SHP77 treated with DMSO at 0.1 percent for 48 hours (cell line): ENCODE measurements at places on chromosomes 6 and 20.

DNA sequence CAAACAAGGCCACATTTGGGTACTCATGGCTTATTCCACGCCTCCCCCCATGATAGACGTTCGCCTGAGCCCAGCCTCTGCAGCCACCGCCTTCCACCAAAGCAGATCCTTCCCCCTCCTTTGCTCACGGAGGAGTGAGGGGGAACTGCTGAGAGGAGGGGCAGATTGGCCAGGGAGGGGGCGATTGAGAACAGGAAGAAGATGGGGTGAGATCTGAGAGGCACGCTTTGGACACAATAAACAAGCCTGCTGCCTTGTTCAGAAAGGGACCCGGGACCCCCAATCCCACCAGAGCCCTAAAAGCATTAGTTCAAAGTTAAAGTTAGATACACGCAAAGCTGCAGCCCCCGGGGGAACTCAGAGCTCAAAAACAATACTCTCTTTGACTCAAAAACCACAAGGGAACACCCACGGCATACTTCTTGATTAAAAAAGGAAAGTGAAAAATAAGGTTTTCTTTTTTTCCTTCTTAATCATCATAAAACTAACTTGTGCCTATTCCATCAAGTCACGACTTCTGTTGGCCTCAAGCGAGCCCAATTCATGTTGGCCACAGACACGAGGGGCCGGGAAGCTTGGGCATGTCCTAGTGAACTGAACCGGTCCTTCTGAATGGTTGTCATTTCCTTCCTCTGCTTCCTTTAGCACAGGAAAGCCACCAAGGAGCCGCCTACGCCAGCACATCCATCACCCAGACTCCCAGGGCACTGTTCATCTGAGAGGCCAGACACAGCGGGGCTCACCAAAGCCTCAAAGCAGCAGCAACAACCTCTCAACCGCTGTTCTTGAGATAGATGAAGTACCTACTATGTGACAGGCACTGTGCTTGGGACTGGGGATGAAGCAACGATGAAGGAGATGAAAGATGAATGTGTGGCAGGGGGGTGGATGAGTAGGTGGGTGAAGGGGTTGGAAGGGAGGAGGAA, 44.7 kb downstream of the NFATC2 start:
- no peak for DNase-seq

DNA sequence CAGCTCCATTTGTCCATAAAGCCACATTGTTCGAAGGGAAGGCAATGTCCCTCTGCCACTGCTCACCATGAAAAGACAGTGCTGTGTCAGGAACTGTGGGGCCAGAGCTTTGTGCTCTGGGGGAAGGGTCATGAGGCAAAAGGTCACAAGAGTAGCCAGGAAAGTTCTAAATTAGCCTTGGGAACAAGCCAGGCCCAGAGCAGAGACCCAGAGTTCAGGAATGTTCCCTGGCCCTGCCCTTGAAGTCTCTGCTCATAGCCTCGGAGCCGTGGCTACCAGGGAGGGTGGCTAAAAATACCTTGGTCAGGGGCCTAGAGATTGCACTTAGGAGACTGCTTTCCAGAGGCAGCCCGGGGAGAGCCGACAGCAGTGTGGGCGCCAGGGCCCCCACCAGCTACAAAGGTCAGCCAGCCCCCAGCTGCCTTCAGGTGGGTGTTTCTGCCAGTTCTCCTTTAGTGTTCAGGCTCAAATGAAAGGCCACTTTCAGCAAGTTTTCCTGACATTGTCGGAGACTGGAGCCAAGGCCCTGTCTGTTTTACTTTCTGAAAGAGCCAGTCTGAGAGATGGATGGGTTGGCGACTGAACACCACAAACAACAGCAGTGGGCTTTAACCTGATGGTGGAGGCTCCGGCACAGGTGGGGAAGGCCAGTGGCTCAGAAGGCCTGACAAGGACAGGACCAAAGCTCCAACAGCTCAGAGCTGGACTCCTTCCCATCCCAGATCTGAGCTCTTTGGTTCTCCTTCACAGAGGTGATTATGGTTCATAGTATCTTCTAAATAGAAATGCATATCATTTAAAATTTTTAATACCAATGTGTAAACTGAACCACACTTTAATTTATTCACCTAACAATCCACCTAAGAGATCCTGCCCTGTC, 76.2 kb downstream of the CDH26 start:
- no peak for DNase-seq

DNA sequence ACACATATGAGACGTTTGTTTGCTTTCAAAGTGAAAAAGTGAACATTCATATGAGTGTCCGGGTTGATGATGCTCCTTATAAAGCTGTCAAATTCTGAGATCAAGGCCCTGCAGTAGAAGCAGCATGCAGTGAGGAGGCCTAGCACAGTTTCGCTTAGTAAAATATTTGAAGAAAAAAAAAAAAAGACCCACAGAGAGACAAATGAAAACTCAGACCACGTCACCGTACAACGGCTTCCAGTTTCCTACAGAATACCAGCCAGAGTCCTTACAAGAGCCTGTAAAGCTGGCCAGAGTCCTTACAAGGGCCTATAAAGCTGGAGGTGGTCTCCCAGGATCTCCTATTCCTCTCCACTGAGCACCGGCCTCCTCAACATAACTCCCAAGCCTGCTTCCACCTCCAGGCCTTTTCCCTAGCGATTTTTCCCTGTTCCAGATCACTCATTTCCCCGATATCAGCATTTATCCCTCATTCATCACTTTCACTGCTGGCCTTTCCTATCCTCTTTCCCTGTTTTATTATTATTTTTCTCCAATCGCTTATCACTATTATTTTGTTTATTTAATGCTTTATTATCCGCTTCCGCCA, 1.5 kb upstream of the HMGN4 start:
- DNase-seq: peak; percentile 46

DNA sequence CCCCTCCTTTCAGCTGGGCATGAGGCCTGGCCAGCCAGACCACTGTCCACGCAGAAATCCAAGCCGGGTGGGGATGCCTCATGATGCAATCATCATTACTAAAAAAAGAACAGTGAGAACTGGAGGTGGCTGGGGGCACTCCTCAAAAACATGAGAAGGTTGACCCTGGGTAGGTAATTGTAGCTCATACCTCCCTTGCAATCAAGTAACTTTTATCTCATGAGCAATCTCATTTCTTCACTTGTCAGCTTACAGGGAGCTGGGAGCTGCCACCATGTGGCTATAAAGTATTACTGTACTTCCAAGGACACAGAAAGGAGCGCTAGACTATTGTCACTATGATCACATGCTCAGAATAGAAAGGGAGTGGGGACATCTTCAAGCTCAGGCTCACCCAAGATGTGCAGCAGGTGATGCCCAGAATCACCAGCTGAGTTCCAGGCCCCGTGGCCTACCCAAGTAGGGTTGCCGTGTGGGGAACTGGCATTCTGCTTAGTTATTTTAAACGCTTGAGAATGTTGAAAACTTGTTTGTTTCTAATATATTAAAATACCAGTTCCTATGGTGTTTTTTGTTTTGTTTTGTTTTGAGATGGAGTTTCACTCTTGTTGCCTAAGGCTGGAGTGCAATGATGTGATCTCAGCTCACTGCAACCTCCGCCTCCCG, 3.0 kb upstream of the CDH26 start:
- DNase-seq: peak; percentile 67

GRCh38 chr6:75208298-75209183, 2.7 kb upstream of the COL12A1 start:
- DNase-seq: peak; percentile 22

DNA sequence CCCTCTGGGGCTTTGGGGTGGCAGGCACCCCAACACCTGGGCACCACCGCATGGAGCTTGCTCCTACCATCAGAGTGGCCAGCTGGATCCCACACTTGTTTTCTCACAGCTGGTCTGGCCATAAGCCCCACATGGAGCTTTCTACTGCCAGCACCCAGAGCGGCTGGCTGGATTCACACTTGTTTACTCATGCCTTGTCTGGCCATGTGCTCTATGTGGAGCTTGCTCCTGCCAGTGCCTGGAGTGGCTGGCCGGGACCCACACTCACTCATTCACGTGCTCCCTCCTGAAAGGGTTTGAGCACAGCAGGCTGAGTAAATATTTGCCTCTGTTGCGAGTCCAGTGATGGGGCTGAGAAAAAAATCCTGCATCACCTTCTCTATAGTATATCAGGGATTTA, 487.0 kb downstream of the CD109 start:
- DNase-seq: peak; percentile 77

- DNase-seq: peak; percentile 98
These were observed 3.5 kb downstream of the PIGT start for GRCh38 chr20:45419188-45420091.

DNA sequence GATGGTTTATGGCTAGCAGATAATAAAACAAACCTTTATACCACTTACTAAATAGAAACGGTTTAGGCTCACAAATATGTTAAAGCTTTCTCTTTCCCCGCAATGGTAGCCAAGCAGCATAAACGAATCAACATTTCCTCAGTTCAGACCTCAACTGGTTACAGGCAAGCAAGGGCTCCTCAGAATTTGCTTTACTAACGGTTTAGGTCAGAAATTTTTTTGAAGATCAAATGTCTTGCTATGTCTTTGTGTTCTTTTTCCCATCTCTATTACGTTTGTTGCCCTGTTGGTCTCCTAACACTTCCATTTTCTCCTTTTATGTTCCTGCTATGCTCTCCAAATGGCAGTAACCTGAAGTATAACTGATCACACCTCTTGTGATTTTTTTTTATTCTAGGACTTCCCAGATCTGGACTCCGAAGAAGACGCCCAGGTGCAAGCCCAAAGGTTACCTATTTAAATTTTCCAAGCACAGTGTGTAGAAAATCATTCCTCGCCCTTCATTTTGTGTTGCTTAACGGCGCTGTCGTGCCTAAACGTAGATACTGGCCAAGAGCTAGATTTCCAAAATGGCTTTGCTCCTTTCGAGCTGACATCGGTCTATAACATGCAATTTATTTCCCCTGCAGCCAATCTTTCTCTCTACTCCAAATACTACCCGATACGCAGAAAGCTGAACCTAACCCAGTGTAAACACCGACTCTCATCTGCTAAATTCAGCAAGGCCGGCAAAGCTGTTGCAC, 717 bp upstream of the ASF1A start:
- DNase-seq: peak; percentile 85

DNA sequence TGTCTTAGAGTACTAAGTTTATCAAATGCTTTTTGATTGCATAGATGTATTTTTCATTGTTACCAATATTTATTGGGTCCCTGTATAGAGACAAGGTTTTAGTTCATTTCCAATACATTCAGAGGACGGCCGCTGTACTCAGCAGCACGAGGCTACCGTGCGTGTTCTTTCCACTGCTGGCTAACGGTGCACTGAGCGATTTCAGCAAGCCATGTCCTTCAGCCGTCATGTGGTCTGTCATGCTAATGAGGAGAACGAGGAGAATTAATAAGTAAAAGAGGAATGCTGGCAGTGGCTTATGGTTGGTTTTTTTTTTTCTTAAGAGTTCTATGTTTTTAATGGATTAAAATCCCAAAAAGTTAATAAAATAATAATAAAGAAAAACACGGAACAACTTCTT, 253.6 kb downstream of the ARID1B start:
- DNase-seq: no peak

DNA sequence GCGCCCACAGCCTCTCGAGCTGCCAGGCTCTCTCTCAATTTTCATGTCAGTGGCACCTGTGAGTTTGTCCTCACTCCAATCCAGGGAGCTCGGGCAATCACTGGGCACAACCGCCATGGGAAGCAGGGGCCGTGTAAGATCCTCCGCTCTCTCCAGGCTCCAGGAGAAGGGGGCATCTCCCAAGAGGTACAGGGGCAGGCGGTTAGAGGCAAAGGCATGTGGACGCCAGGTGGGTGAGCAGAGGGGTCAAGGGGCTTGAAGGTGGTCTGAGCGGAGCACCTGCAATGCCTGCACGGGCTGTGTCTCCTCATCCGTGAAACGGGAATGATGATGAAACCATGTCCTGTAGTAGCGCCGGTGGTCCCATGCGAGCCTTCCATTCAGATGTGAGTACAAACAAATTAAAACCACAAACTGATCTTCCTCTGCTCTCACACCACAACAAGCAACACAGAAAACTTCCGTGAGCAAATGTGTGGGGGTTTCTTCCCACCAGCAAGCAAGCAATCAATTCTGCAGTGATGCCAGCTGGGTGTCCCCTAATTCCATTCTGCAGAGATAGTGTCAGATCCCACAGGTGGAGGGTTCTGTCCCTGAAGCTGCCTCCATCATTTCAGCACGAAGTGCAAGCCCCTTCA, 222.5 kb upstream of the PMEPA1 start:
- no peak for DNase-seq

DNA sequence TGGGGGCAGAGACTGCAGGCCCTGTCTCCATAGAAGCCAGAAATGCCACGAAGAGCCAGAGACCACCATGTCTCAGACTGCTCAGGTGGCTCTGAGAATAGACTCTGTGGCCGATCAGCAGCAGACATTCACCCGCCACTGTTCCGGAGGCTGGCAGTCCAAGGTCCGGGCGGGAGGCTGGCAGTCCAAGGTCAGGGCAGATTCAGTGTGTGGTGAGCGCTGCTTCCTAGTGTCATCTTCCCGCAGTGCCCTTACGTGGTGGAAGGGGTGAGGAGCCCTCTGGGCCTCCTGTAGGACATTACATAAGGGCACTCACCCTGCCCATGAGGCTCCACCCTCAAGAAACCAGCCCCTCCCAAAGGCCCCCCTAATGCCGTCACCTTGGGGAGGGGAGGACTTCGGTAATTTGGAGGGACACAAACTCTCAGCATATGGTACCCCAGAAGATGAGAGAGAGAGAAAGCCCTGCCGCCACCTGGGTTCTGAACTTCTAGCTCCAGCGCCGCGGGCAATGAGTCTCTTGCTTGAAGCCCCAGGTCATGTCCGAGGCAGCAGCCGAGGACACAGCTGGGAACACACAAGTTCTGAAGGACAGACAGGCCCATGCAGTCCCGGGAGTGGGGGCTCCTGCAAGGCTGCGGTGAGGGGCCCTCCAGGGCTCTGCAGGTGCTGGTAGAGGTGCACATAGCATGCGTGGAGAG, 36.4 kb downstream of the DACT2 start:
- DNase-seq: no peak

GRCh38 chr6:7544597-7544996, 3.1 kb downstream of the DSP start:
- DNase-seq: no peak

DNA sequence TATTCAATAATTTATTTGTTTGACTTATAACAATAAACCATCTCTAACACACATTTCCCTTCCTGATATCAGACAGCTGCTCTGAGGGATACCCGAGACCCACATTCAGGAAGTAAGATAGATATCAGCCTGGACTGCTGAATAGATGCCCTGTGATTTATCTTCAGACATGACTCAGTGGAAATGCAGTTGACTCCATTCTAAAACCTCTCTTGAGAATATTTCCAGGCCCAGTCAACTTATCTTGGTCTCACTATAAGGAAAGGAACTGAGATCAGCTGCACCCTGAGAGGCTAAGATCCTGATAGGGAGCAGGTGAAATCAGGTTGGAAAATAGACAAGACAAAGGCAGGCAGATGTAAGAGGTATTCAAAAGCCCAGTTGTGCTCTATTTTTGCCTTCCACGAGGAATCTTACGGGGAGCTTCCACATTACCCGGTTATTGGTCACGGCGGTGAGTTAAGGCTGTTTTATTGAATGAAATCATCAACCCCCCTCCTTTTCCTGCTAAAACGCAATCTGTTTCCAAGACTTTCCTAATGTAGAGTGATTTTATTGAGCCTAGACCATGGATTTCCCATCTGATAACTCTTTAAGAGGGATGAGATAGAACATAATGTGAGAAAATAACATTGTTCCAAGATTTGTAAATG, 25.5 kb downstream of the C6orf15 start:
- DNase-seq: no peak
